Fibroblast of skin of right quadriceps (primary cell): ENCODE measurements at places on chromosomes 6 and 20.

- DNase-seq: peak; percentile 44
Observed at GRCh38 chr6:17334265-17334664, 53.1 kb downstream of the RBM24 start.

GRCh38 chr20:32479012-32479411, 106.1 kb downstream of the NOL4L start:
- no peak for DNase-seq

- no peak for DNase-seq
Observed at GRCh38 chr6:23388086-23388783, 737.8 kb upstream of the NRSN1 start.

DNA sequence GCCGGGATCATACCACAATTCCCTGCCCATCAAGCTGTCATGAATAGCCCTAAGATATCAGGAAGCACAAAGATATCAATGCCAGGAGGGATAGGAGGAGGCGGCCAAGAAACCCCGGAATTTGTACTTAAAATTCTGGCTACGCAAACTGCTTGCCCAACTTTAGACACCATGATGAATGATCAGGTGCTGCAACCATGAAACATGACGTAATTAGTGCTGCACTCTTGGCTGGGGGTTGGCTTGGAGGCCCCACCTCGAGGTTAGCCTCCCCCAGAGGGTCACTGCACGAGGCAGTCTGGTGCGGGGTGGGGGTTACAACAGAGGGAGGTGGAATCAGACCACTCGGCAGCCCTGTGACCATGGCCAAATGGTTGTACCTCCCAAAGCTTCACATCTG, 8.9 kb downstream of the SIRPA start:
- DNase-seq: no peak

DNA sequence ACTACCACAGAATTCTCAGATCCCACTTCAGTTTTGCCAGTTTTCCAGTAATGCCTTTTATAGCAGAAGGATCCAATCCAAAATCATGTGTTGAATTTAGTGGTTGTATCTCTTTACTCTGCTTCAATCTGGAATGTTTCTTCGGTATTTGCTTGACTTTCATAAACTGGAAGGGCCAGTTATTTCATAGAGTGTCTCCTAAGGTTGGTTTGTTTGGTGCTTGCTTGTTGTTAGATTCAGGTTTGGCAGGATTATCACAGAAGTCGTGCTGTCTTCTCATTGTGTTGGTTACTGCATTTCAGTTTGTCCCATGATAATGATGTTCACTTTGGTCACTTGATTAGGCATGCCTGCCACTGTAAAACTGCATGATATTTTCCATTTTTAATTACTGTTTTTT, 45.7 kb downstream of the TMEM200A start:
- DNase-seq: no peak

GRCh38 chr6:81816380-81816779, 63.9 kb upstream of the TENT5A start:
- no peak for DNase-seq

- no peak for DNase-seq
Observed at GRCh38 chr6:29791162-29791561, 36.5 kb upstream of the HLA-G start.

DNA sequence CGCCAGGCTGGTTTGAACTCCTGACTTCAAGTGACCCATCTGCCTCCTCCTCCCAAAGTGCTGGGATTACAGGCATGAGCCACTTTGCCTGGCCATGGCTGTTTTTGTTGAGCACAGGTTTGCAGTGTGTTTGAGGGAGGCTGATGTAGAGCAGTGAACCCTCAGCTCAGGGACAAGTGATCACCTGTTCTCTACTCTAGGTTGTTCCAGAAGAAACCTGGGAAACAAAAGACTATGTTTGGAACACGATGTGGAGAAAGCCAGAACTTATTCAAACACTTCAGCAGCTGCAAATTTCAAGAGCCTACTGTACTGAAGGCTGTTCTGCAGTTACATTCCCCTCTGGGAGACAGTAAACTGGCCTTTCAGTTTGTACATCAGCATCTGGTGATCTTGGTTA, 4.7 kb downstream of the TULP1 start:
- no peak for DNase-seq

GRCh38 chr6:107539849-107540464, 50.0 kb downstream of the SOBP start:
- no peak for DNase-seq

GRCh38 chr6:113786168-113786567, 71.0 kb upstream of the MARCKS start:
- no peak for DNase-seq

DNA sequence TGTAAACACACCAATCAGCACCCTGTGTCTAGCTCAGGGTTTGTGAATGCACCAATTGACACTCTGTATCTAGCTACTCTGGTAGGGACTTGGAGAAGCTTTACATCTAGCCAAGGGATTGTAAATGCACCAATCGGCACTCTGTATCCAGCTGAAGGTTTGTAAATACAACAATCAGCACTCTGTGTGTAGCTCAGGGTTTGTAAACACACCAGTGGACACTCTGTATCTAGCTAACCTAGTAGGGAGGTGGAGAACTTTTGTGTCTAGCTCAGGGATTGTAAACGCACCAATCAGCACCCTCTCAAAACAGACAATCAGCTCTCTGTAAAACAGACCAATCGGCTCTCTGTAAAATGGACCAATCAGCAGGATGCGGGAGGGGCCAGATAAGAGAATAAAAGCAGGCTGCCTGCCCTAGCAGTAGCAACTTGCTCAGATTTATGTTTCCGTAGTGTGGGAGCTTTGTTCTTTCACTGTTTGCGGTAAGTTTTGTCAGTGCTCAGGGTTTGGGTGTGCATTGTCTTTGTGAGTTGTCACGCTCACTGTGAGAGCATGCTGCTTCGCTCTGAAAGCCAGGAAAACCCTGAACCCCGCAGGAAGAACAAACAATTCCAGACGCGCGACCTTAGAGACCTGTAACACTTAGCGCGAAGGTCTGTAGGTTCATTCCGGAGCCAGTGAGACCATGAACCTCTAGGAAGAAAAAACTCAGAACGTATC, 37.0 kb downstream of the RIOK1 start:
- no peak for DNase-seq

GRCh38 chr20:8251201-8251575, 119.1 kb downstream of the PLCB1 start:
- no peak for DNase-seq

- peak; percentile 64 for DNase-seq
Observed at GRCh38 chr6:150395388-150396009, 26.7 kb downstream of the IYD start.

DNA sequence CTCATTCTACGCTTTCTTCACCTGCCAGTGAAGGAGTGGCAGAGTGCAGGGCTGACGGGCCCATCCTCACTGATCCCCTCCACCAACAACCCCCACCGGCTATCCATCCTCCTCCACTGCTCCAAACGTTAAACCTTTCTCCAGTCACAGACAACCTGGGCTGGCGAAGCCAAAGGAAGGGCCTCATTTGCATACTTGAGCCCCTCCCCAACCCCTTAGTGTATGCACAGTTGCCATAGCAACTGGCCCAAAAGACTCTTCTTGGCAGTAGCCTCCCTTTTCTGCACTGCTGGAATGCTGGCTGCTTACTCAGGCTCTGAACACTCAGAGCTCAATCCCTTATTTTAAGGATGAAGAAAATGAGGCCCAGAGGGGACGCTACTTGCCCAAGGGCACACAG, 130.3 kb downstream of the GRM4 start:
- peak; percentile 12 for DNase-seq

- DNase-seq: no peak
Observed at GRCh38 chr6:162615016-162615705, 112.4 kb downstream of the PRKN start.

DNA sequence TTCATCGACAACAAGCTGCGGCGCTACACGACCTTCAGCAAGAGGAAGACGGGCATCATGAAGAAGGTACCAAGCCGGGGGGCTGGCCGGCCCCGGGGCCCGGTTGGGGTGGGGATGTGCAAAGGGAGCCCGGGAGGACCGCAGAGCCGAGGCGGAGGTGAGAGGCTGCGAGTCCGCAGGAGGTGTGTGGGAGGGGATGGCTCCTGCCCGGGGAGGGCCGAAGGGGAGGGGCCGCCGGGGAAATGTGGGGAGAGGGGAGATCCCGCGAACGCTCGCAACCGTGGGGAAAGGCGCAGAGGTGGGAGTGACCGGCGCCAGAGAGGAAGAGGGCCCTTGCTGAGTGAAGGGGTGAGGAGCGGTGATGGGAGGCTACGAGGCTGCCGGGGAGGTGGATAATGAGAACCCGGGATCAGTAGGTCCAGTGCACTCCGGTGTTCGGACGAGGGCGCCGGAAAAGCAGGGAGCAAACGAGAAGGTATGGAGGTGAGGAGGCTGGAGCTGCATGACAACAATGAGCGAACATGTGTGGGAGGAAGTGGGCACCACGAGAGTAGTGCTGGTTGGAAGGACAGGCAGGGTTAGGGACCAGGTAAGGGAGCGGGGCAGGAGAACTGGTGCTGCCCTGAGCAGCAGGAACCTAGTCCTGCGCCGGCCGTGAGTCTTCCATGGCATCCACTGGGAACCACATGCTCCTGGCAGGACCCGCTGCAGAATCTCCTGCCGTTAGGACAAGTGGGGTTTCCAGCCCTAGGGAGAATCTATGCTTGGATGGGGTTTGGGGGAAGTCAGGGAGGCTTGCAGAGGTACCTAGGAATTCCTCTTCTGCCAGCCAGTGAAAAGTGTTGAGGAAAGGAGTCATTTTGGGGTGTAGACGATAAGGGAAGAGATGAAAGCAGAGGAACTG, 1.3 kb downstream of the SRF start:
- no peak for DNase-seq

DNA sequence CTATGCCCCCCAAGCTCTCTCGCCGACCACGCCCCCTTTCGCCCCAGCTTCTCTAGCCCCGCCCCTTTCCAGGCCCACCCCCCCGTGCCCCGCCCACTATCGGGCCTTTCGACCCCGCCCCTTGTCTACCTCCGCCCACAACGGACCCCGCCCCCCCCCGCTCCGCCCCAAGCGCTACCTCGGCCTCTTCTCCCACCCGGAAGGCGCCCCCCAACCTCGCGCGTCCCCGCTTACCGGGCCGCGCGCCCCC, 200 bp downstream of the ZBTB22 start:
- no peak for DNase-seq

- DNase-seq: no peak
Observed at GRCh38 chr20:17691758-17692157, 8.0 kb upstream of the BANF2 start.

GRCh38 chr20:5024982-5025381, 23.7 kb upstream of the SLC23A2 start:
- no peak for DNase-seq
